ENCODE measurements at places on chromosomes 6 and 20.

DNA sequence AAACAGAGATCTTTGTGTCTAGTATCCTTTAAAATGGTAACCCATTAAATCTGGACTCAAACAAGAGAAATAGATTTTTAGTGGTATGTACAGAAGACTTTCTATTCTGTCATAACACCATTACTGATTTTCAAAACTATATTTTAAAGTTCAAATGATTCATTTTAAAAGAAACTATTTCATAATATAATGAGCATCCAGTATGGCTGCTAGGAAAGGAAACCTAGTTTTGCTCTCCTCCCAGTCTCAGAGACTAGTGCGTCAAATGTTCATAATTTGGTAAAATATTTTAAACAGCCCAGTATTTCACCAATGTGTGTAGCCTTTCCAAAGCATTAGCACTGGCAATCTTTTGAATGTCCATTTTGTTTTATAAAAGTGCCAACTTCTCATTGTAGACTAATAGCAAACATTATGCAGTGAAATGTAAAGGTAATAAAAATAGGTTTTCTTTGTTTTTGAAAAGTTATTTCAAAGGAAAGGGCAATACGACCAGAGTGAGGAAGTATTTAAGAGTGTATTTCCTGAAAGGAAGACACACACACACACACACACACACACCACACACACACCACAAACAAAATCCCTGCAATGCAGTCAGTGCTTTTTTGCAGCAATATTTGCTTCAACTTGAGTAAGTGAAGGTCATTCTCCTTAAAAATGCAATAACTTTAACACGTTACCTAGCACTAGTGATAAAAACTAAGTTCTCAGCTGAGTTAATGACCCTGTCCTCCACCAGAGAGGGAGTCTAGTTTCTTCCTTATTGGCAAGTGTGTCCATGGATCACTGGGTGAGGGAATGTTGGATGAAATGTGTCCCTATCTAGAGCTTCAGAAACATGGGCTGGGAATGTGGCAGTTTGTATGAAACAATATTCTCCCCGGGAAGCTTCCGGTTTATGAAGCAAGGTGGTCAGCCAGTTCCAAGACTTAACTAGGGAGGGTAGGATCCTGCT lies 4.6 kb downstream of the PPP1R3G start:
- no peak for DNase-seq

DNA sequence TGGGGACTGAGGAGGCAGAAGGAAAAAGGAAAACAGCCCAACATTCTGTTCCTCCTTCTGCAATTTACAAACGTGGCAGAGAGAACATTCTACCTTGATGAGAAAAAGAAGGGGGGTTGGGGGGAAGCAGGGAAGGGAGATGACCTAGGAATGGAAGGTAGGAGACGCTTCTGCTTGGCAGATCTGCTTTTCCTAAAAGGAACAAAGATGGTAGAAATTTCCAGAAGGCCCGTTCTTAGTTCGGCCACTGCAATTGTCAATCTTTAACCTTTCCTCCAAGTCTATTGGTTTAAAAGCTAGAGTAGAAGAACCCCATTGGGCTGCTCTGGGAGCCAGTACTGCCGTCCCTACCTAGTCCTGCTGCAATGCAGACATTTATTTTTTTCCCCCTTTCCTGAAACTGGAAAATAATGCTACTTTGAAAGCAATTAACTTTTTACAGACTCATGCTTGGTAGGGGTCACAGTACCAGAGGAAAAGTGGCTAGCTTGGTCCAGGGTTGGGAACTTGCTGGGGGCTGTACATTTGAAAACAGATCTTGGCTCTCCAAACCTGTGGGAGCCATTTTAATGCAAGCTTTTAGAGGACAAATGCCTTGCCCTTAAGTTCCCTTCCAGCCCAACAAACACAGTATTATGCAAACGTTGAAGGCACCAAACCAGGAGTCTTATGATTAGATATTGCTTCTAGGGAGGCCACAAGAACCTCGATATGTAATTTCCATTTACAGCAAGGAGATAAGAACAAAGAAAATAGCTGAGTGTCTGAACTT lies 2.6 kb downstream of the ZMYND8 start:
- no peak for DNase-seq

- no peak for DNase-seq
These were observed 161.7 kb upstream of the LAMP5 start for GRCh38 chr20:9352739-9353138.

GRCh38 chr20:18323705-18324104 lies 35.4 kb downstream of the ZNF133 start:
- DNase-seq: no peak

GRCh38 chr6:52065621-52066020 lies 21.8 kb downstream of the PKHD1 start:
- no peak for DNase-seq

- DNase-seq: no peak
These were observed 2.9 kb downstream of the RXRB start for GRCh38 chr6:33197431-33198048.

DNA sequence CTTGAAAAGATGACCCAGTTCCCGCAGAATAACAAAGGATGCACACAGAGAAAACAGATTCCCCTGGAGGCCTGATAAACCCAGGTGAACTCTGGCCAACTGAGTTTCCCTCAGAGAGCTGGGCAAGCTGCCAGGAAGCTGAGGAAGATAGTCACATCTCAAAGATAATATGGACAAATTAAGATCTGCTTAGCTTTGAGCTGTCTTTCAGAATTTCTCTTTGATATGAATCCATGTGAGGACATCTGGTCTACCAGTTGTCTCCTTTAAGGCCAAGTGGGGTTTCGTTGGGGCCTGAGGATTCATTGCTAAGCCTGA lies 59.5 kb downstream of the ID4 start:
- no peak for DNase-seq

DNA sequence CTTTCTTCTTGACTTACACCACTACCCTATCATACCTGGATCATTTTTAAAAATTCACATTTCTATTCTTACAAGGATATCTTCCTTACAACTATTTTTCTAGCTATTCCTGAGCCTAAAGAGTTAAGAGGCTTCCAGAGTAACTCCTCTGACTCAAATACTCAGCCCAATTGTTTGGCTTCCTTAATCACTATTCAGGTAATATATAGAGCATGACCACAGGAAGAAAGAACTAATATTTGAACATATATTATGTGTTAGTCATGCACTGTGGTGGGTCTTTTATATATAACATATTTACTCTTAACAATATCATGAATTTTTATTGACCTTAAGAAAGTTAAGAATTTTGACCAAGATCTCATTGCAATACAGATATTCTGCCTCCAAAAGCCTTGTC lies 42.0 kb upstream of the ID4 start:
- no peak for DNase-seq

DNA sequence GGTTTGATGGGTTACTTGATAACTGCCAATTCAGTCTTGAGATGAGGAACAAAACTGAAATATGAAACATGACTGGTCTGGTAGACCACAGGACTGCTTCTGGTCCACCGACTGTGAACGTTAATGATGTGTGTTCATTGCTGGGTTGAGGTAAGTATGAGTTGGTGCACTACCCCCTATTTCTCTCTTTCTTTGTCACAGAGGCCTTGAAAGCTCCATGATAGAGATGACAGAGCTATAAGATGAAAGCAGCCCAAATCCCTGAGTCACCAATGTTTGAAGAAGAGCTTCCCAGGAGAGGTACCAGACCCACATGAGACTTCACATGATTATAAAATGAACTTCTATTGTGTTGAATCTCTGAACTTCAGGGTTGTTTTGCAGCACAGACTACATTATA lies 555.5 kb downstream of the PTPRT start:
- DNase-seq: no peak

DNA sequence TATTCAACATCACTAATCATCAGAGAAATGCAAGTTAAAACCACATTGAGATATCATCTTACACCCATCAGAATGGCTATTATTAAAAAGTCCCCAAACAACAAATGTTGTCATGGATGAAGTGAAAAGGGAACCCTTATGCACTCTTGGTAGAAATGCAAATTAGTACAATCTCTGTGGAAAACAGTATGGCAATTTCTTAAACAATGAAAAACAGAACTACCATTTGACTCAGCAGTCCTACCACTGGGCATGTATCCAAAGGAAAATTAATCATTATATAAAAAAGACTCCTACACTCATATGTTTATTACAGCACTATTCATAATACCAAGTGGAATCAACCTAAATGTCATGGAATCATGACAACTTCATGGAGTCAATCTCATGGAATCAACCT lies 611.3 kb upstream of the GJE1 start:
- no peak for DNase-seq
